ENCODE measurements at places on chromosomes 6 and 20.

GRCh38 chr6:53581173-53581773, 36.4 kb upstream of the GCLC start:
- peak; percentile 55 for DNase-seq

GRCh38 chr6:108020472-108021116, 53.9 kb downstream of the OSTM1 start:
- DNase-seq = no peak

- no peak for DNase-seq
Measured at GRCh38 chr6:168244961-168245551, 74.5 kb downstream of the DACT2 start.

DNA sequence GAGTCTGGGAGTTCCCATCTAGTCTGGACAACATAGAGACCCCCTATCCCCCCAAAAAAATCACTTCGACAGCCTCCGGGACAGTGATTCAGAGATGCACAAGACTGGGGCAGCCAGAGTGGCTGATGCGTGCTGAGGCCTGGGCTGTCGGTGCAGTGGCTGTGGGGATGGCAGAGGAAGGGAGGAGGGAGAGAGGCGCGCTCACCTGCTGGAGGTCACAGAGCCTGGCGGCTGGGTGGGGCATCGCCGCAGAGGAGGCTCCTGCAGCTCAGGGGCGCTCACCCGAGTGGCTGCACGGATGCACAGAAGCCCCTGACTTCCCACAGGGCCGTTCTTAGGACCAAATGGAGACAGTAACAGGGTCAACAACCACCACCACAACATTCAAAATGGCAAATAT, 182.8 kb downstream of the SMOC2 start:
- DNase-seq = no peak

DNA sequence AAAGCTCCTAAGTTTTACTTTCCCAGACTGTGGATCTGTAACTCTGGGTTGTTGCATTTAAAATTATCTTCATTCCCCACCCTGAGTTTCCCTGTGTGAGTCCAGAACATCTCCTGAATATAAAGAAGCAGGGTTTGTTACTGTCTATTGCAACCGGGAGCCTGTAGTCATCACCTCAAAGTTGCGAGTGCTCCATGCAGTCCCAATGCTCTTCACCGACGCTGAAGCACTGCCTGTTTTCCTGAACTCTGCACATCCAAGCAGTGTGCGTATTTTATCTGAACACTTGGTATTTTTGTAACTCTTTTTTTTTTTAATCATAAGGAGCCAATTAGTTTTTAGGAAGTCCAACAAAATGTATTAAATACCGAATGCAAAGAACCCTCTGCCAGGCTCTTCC, 907 bp upstream of the HLA-B start:
- DNase-seq = no peak

DNA sequence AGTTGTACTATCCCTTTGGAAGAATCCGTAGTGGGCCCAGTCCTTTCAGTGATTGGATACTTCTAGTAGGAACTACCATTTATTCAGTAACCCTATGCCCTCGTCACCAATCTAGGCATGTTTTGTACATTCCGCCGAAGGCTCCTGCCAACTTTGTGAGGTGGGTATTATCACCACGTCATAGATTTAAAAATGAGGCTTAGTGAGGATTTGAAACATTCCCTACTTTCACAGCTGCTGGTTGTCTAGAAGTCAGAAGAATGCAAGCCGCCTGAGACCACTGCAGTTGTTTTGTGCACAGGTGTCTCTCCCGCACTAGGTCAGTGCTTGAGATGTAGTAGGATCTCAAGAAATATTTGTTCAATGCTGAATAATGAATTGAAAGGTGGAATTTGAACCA, 32.6 kb downstream of the ENPP1 start:
- no peak for DNase-seq

GRCh38 chr6:149170564-149171452, 146.7 kb upstream of the TAB2 start:
- DNase-seq = peak; percentile 25

- DNase-seq = no peak
Measured at GRCh38 chr6:7432391-7433120, 42.9 kb downstream of the RIOK1 start.

GRCh38 chr20:37396416-37397075, 50.6 kb downstream of the SRC start:
- no peak for DNase-seq

GRCh38 chr6:99344289-99344688, 5.2 kb downstream of the FAXC start:
- peak; percentile 33 for DNase-seq

DNA sequence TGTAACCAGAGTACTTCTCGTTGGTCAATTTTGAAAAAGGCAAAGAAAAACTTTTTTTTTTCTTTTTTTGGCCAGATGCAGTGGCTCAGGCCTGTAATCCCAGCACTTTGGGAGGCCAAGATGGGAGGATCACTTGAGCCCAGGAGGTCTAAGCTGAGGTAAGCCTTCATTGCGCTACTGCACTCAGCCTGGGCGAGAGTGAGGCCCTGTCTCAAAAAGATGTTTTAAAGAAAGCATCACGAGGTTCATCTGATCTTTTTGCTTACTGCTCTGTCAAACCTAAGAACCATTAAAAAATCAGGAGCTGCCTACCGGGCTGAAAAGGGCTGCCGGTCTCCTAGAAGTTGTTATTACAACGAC, 607 bp downstream of the LYRM2 start:
- no peak for DNase-seq

DNA sequence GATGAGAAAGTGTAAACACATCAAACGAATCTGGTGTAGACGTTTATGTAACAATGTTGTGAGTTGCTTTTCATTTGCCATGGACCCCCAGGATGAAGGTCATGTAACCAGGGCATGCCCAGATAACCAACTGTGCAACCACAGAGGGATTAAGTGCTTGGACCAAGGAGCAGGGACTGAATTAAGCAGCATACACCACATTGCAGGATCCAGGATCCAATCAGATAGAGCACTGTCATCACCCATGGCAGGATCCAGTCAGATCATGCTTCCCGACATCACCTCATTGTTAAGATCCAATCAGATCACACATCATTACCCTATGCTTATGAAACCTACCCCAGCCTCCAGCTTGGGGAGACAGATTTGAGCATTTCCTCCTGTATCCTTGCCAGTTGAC, 74.3 kb upstream of the RCAN2 start:
- DNase-seq = no peak

DNA sequence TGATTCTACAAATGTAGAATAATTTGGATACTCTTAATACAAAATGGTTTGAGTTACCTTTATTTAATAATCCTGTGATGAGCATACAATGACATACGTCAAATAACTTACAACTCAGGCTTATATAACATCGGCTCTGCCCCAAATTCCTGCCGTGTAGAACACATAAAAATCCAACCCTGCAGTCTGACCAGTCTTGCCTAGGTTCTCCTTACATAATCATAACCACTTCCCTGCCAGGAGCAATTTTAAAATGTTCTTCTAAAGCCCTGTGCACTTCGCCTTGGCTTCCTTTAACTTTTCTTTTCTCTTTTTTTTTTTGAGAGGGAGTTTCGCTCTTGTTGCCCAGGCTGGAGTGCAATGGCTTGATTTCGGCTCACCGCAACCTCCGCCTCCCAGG, 16.2 kb upstream of the IER3 start:
- DNase-seq = no peak

GRCh38 chr20:17925141-17925939, 43.3 kb downstream of the SNX5 start:
- no peak for DNase-seq

- DNase-seq = no peak
Measured at GRCh38 chr6:55250400-55250799, 76.1 kb downstream of the HCRTR2 start.

GRCh38 chr6:135985471-135985870, 134.0 kb downstream of the PDE7B start:
- DNase-seq = peak; percentile 51

DNA sequence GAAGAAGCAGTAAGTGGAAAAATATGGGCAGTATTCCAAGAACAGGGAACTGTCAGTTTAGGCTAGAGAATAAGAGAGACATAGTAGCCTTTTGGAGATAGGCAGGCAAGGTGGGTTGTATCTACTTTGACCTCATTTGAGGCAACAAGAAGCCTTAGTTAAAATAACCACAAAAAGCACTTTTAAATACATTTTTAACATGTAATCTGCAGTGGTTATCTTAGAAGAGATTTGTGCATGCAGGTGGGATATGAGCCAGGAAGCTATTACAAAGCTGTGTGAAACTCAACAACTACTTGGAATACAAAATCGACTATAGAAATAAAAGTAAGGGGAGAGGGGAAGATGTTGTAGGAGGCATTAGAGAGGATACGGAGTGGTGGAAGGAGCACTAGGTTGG, 143.7 kb upstream of the MCHR2 start:
- no peak for DNase-seq

DNA sequence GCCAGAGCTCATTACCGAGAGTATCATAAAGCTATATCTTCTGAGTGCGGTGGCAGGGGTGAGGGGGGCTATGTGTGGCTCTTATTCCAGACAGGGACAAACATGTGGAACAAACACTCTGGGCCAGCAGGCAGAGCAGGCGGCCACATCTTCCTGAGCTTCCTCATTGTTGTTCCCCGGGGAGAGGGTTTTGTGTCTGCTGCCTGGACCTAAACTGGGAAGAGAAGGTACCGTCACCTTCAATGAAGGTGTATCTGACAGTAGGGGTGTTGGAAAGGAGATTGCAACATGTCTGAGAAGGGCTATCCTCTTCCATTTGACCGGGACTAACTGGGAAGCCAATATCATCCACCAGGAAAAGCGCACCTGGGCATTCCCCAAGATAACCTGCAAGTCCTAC, 1.6 kb upstream of the TFAP2D start:
- no peak for DNase-seq

- DNase-seq = no peak
Measured at GRCh38 chr6:101706576-101706975, 313.1 kb downstream of the GRIK2 start.

DNA sequence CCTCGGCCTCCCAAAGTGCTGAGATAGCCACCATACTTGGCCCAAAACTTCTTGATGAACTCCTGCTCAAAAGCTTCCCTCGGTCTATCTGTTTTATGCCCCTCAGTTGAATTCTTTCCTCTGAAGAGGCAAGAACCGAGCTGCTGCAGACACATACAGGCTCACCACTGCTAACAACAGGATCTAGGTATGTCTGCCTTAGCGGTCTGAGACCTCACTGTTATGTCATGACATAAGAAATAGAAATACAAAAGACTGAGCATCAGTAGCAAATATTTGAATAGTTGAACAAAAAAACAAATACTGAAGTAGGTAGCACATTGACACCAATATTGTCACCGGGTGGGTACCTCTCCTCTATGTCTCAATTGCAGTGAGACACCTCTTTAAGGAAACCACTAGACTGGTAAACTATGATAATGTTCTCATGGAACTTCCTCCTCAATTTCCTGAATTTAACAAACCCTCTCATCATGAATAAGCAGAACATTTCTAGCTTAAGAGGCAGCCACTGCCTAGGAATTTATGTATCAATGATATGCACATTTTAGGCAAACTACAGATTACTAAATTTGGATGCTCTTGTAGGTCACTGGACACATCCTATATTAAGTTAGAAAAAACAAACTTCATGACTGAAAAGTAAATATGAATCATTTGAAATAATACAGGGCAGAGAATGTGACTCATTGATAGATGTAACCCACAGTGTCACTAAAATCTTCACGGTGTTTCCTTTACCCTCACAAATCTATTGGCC, 9.4 kb upstream of the STXBP5 start:
- peak; percentile 73 for DNase-seq

- no peak for DNase-seq
Measured at GRCh38 chr6:98835149-98836024, 1.0 kb downstream of the POU3F2 start.

DNA sequence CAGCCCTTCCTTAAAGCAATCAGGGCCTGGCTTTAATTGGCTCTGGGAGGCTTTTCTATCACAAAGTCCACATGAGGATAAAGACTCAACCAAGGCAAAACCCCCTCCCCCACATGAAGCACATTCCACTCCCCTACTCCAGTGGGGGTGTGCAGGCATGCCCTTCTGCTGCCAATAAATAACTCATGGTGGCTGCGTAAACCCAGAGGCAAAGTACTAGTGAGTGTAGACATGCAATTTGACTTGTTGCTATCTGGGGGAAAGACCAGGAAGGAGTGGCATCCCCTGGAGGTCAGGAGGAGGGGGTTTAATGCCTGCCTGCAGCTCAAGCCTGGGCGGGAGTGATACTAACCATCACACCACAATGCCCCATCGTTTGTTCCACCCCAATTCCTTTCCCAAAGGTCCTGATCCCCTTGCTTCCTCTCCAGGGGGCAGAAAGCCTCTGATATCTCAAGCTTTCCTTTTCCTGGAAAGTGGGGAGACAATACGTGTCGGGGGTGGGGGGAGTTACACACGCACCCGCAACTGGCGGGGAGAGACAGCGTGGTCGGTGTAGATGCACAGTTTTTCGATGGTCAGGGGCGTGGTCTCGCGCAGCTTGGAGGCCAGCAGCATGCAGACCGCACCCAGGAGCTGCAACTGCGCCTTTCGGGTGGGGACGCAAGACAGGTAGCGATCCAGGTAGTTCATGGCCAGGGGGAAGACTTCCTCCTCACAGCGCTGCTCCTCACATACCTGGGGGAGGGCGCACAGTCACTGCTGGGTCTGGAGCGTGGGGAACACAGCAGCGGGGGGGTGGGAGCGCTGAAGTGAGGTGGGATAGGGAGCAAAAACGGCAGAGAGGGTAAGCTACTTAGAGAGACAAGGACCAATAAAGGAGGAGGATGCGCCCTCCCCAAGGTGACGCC, 1.5 kb downstream of the CCND3 start:
- DNase-seq = peak; percentile 53

DNA sequence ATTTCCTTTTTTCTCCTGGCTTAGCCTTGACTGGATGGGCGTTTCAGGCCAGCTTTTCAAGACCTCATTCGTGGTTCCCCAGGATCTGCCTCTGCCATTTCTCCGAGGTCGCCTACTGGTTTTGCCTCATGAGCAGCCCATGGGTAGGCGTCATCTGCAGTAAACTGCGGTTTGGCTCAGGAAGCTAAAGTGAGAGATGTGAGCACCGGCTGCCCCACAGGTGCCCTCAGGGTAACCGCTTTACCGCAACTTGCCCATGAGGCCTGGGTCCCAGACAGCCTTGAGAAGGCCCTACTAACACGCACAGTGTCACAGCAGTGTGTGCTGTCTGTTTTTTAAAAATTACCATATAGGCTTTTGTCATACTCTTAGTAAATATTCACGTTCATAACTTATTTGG, 53.4 kb upstream of the TBXT start:
- DNase-seq = no peak

- DNase-seq = peak; percentile 18
Measured at GRCh38 chr20:48015943-48016723, 230.9 kb upstream of the SULF2 start.

- peak; percentile 51 for DNase-seq
Measured at GRCh38 chr6:85129881-85130280, 320.0 kb upstream of the NT5E start.

- no peak for DNase-seq
Measured at GRCh38 chr6:36121787-36122494, 8.4 kb upstream of the MAPK13 start.

GRCh38 chr6:142459271-142459670, 157.5 kb downstream of the ADGRG6 start:
- DNase-seq = no peak

GRCh38 chr6:3259491-3259958, 778 bp downstream of the PSMG4 start:
- DNase-seq = peak; percentile 53

Measured in cardiac fibroblast (primary cell).